NT2/D1 (cell line): ENCODE measurements at places on chromosomes 3 and 15.

DNA sequence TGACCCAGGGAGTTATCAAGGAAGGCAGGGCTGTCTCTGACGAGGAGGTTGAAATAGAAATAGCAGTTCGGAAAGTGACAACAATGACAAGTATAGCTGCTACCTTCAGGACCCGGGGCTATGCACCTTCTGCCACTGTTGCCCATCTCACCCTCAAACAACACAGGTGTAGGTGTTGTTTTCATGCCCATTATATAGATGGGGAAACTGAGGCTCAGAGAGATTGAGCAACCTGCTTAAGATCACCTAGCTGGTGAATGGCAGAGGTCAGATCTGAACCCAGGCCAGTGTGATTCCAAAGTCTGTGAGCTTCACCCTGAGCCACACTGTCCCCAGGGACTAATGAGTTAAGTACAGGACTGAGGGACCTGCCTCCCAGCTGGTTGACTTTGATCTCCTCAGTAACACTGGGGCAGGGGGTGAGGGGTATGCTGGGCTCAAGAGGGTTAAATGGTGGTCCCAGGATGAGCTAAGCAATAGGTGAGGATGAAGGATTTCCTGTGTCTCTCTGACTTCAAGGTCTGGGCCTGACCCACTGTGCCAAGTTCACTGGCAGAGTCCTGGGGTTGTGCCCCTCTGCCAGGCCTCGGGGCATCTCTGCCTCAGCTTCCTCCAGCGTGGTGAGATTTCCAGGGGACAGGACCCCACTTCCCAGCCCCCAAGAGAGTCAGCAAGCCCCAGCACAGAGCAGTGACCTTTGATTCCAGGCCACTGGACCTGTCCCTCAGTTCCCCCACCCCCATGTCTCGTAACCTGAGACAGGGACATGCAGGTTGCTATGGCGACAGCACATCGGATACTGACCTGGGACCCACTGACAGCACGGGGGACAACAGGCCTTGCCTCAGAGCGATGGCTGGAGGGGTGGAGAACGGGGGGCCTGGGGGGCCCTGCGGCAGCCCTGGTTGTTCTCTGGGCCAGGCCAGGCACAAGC, 35.0 kb downstream of the ATP2B2 start:
- peak; percentile 33 for DNase-seq

GRCh38 chr15:68700455-68701123, 120.1 kb downstream of the ANP32A start:
- DNase-seq = no peak

DNA sequence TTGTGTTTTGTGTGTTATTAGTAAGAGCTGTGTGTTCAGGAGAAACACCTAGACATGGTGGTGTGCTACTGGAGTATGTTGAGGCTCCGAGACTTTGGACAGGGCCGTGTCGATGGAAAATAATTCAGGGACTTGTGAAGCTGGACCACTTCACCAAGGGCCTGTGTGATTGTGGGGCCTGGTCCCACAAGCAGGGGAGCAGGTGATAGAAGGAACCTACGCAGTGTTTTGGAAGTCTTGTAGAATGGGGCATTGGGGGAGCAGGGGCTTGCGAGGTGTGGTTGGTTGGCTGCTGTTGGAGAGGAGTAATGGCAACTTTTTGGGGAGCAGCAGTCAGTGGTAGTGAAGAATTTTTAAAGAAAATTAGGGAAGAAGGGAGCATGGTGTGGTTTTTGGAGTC, 48.7 kb downstream of the TRIM71 start:
- DNase-seq = no peak

- no peak for DNase-seq
These were observed 354.8 kb downstream of the MECOM start for GRCh38 chr3:169308654-169309250.

DNA sequence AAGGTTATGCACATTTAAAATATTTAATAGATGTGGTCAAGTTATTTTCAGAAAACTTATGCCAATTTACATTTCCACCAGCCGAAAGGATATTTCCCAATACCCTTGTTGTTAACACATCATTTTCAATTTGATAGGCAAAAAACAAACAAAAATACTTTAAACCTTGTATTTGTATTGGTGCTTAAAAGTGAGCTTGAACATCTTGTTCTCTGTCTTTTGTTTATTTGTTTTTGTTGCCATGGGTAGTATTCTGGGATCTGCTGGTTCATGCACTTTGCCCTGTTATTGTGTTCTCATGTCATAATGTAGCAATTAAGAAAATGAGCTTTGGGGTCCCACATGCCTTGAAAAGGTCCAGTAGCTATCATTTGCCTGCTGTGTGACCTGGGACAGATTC, 191.4 kb downstream of the LRTM1 start:
- DNase-seq = no peak

GRCh38 chr15:88423331-88423730, 43.9 kb downstream of the MRPL46 start:
- DNase-seq = no peak

DNA sequence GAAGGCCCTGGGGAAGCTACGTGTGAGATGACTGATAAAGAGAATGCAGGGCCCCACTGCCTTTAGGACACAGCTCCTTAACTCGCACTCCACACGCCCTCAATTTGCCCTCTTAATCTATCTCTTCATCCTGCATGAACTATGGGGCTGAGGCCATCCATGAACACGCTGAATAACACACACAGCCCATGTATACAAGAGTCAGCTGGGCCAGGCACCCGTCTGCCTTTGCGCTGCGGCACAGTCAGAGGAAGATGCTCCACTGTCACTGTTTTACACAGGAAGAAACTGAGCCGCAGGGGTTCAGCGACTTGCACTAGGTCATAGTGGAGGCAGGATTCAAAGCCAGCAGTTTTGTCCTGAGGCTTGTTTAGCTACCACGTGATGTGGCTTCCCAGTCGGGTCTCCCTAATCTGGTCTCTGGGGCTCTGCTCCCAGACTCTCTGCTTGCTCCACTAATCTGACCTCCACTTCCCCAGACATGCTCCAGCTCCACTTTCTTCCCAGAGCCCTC, 43.9 kb downstream of the TLE3 start:
- no peak for DNase-seq

- DNase-seq = no peak
These were observed 264.3 kb downstream of the LRTM1 start for GRCh38 chr3:54663501-54664011.

GRCh38 chr3:74839566-74839965, 225.1 kb upstream of the CNTN3 start:
- DNase-seq = no peak

DNA sequence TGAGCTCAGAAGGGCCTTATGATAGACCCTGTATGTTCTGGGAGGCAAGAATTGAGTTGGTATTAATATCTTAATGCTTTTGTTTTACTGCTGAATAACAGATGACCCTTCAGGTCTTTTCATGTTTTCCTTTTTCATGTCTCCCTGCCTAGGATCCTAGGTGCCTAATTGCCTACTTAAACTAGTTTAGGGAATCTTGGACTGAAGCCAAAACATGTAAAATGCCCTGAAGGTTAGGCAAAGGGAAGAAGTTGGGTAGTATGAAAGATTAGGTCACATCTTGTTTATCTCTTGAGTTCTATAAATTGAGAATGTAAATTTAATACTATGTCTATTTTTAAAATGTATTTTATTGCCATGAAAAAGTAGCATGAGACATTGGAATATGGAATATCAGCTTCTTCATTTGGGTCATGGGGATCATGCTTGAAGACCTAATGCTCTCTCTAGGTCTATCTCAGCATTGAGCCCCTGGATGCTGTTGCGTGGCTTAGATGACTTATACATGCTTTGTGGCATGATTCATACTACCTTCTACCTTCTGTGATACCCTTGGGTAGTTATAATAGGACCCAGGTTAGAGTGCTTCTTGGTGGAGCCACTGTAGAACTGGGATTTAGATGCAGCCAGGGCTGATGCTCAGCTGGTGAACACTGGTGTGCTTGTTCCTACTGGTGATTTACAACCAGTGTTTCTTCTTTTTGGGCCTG, 26.4 kb downstream of the RBM6 start:
- DNase-seq = no peak

DNA sequence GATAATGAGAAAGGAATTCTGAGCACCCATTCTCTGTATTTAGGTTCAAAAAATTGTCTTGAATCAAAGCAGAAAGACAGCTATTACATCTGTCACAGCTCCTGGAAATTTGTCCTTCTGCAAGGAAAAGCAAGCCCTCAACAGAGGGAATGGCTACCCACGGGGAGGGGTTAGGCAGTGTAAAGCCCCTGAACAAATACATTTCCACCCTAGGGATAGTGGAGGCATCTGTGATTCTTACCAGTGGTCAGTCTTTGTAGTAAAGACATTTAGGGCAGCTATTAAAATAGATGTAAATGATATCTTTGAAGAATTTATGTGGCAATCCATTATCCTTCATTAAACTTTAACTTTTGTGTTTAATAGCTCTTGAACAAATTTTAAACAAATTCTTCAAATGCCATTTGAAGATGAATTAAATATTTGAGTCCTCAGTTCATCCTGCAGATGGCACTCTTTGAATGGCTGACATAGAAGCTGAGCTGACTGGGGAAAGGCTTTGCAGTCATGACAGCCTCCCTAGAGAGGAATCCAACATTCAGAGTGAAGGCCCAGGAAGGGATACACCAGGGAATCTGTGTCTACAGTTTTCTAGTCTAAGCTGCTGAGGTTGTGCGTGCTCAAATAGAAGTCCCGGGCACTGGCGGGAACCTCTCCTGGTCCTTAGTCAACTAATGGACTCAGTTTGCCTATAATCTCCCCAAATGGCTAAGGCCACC, 359.7 kb upstream of the ROPN1 start:
- DNase-seq = peak; percentile 57

DNA sequence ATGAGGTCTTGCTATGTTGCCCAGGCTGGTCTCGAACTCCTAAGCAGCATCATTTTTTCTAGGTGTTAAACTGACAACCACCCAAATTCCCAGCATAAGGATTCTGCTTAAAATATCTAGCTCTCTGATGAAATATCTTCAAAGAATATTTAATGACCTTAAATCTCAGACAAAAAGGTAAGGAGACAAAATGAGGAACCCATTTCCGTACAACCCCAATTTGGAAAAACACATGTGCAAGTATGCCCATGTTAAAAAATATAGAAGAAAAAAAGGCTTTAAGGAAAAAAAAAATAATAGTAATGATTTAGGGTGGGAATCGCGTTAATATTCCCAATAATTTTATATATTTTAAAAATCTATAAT, 1.4 kb upstream of the SACM1L start:
- DNase-seq = no peak

GRCh38 chr3:187286467-187287059, 5.0 kb downstream of the MASP1 start:
- DNase-seq = no peak

DNA sequence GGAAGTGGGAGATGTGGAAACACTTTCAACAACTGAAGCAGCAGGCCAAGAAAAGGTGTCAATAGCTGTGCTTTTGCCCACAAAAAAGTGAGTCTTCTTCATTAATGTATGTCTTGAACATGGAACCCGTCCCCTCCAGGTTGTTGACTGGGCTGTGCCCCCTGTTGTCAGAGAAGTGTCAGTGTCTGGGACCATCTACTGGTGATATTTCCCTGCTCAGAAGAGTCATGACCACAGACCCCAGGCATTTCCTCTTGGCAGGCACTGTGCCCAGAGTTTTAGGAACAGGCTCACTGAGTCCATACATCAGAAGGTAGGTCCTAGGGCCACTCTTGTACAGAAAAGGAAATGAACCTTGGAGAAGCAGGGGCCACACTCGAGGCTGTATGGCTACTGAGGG, 54.8 kb upstream of the LARS2 start:
- no peak for DNase-seq

GRCh38 chr15:75841626-75842025, 1.6 kb upstream of the UBE2Q2 start:
- no peak for DNase-seq

- DNase-seq = no peak
These were observed 512.2 kb upstream of the PPP2R3A start for GRCh38 chr3:135453326-135453725.

DNA sequence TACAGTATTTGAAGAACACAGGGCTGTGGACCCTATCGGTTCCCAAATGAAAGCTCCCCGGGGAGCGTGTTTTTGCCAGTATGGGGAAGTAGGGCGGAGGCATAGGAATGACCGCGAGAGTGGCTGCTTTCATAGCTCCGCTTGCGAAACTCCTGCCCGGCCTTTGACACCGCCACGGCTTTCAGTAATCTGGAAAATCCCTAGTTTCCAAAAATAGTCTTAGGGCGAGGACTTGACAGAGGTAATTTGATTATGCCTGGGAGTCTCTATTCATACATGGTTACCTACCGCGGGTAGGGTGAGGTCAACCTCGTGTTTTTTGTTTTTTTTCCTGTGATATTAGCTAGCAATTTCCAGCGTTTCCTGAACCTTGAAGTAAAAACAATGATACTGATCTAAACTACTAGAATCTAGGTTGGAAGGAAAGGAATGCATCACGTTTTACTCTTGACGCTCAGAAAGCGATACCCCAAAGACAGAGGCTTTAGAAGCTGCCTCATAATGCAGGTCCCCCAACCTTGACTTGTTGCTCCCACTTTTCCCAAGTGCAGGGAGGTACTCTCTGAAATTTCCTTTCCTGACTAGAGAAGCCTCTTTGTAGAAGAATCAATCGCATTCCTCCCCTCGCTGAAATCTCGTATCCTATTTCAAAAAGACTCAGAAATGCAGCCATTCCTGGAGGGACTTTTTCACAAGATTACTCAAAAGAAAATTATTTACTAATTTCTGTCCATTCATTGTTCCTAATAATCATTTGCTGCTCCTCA, 894 bp upstream of the CCNL1 start:
- DNase-seq = no peak

DNA sequence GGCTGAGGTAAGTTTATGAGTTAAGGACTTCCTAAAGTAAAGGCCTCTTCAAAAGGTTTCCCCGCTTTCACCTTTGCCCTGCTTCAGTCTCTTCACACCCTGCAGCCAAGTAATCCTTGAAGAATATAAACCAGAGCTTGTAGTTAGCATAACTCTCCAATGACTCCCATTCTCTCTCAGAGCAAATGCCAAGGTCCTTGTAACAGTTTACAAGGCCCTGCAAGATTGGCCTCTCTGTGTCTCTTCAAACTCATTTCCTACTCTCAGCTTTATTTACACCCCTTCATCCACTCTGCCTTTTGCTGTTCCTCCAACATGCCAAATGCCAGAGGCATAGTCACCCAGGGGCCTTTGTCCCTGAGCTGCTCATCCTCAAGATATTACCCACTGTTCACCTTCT, 60.5 kb upstream of the MME start:
- DNase-seq = no peak

GRCh38 chr3:189664311-189664710, 33.1 kb downstream of the TP63 start:
- DNase-seq = no peak

- DNase-seq = no peak
These were observed 3.9 kb downstream of the TMED3 start for GRCh38 chr15:79314811-79315210.
